LHCN-M2 (cell line): ENCODE measurements at places on chromosomes 1 and 21.

GRCh38 chr1:65456481-65456880 is 36.0 kb downstream of the LEPR start:
- no peak for DNase-seq

- peak; percentile 75 for DNase-seq
Measured at GRCh38 chr1:240092301-240093119, 827 bp downstream of the FMN2 start.

DNA sequence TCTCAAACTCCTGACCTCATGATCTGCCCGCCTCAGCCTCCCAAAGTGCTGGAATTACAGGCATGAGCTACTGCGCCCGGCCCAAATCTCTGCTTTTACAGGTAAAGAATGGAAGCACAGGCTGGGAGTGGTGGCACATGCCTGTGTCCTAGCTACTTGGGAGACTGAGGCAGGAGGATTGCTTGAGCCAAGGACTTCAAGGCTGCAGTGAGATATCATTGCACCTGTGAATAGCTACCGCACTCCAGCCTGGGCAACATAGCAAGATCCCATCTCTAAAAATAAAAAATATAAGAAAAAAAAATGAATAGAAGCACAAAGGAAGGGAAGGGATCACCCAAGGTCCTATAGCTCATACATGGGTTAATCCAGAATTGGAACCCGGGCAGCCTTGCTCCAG is 15.0 kb downstream of the ALPL start:
- DNase-seq = no peak

DNA sequence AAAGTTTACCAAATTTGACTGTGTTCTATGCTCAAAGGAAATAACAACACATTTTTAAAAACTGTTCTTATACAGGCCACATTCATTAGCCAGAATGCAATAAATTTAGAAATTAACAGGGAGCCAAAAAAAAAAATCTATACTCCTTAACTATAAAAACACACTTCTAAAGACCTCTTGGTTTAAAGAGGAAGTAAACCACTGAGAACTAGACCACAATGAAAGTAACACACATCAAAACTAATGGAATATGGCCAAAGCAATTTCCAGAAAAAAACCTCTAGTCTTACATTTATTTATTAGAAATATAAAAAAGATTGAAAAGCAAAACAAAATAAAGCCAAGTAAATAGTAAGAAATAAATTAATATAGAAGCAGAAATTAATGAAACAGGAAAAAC is 48.9 kb upstream of the GADD45A start:
- no peak for DNase-seq

GRCh38 chr1:185741551-185741950 is 7.4 kb downstream of the HMCN1 start:
- no peak for DNase-seq

DNA sequence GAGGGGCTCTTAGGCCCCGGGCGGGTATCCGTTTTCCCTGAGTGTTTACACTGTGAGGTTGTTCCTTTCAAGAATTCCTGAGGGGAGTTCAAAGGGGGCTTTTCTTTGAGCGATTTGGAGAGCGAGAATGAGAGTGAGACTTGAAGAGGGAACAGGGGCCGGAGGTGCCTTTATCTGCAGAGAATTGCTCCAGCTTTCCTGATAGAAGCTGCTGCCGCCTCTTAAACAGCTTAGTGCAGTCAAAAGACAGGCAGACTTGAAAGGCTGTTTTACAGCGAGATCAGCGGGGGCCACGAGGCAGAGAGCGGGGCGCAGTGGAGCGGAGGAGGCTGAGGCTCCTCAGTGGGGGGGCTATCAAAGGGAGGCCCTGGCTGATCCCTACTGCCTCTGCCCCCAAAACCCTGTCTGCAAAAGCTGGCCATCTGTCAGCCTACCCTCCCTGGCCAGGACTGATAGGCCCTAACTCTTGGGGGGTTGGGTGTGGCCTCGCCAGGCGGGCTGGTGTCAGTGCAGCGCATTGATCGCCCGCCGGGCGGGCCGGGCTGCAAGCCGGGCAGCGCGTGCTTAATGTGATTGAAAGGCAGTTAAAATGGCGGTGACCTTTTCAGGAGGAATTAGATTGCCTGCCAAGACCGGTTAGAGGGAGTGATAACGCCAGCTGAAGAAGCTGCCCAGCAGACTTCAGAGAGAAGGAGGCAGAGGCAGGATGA is 36.4 kb downstream of the TMEM53 start:
- no peak for DNase-seq

DNA sequence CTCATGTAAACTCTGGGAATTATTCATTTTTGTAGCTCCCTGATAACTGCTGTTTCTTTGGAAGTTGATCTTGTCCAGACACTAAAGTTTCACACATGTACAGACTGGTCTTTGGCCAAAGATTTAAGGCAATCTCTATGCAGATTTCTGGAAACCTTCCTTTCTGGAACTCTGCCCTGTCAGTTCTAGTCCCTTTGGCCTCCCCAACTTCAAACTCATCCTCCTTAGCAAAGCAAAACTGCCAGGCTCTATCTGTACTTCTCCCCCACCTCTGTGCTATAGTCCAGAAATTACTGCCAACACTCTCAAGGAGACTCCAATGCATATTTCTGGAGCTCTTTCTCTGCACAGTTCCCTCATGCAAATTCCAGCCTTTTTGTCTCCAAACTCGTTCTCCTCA is 36.5 kb downstream of the C1orf198 start:
- no peak for DNase-seq

DNA sequence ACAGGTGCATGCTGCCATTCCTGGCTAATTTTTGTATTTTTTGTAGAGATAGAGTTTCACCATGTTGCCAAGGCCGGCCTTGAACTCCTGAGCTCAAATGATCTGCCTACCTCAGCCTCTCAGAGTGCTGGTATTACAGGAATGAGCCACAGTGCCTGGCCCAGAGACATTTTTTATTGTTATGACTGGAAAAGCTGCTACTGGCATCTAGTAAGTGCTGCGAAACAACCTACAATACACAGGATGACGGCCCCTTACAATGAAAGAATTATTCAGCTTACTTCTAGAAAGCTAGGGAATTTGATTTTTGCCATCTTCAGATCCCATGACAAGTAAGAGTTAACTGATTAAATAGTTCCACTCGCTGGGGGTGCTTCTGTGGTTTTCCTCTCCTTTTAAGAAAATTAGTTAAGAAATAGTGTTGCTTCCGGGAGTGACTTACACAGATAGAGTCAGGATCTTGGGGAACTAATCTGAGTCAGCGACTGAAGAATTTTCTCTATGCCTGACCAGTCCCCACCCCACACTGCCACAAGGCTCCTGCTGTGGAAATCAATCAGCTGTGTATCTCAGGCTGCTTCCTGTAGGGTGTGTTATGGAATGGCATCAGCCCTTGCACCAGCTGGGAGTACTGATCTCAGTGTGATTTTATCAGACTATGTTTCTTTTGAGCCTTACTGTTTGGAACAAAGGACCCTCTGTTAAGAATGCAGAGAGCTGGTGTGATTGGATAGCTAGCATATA is 93.0 kb upstream of the BMP8A start:
- peak; percentile 100 for DNase-seq
